Stimulated activated CD4-positive, alpha-beta T cell treated with anti-CD3 and anti-CD28 coated beads, Interleukin-1b, Interleukin-23, amount 100 ng/mL, for 4 hours (primary cell): ENCODE measurements at places on chromosomes 16 and 17.
A peak's percentile ranks its signal among the peaks of the same experiment; 100 is the strongest.

- DNase-seq: no peak
Measured at GRCh38 chr16:85246973-85247372, 134.7 kb upstream of the CIBAR2 start.

DNA sequence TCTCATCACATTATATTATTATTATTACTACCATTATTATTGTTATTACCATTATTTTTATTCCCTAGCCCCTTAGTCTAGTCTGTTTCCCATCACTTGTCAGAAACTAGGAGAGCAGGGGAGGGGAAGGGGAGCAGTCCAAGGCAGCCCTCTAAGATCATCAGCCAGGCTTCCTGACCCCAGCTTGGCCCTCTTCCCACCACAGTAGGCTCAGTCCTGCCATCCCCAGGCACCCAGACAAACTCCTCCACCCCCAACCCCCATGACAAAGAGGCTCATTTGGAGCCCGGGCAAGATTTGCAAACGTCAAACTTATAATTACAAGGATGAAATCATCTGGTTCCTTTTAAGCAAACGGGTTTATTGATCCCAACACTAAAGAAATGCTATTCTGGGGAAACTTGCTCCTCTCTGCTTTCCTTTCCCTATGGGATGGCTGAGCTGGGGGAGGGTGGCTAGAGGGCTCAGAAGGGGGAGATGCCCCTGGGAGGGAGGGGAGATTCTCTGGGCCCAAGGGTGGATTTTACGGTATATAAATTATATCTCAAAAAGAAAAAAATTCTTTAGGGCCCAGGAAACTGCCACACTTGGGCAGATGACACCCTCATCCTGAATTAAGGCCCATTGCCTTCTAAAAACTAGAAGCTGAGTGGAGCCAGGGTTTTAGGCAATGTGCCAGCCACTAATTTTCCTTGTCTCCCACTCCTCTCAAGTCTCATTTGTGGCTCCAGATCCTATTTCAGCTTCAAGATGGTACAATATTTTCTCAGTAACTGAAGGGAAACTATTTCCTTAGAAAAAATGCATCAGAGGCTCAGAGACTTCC is 4.4 kb upstream of the CBFB start:
- no peak for DNase-seq

DNA sequence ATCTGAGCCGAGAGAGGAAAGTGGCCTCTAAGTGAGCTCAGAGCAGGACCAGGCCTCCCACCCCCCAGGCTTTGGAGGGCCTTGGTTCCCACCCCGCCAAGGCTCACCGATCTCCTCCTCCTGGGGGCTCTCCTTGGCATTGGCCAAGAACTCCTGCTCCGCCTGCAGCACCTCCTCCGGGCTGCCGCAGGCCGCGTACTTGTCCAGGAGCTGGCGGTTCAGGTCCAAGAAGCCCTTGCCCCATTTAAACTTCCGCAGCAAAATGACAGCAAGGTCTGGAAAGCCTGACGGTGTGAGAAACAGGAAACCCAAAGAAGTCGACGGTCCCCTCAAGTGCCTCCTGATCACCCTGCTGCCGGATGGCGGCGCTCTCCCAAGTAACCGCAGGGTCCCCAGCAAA is 1.7 kb downstream of the TSR3 start:
- no peak for DNase-seq

- DNase-seq: peak; percentile 55
Measured at GRCh38 chr16:85554889-85555718, 58.0 kb upstream of the GSE1 start.
